ENCODE measurements at places on chromosomes 3 and 15. TPM values are rescaled to one million over a fixed set of nuclear protein-coding genes. Genes with fewer than 3 reads are reported as not detected.

The EPHA6 gene
- total RNA-seq: not detected

- DNase-seq: no peak
These were observed 23.0 kb downstream of the ITGA11 start for GRCh38 chr15:68408971-68409370.

The PLA2G4F gene
- total RNA-seq: not detected

The ERICH6 gene
- not detected for total RNA-seq

The GAP43 gene
- total RNA-seq: not detected

The TF gene
- 0.02 TPM for total RNA-seq

- DNase-seq: no peak
These were observed 34.2 kb downstream of the MAGEF1 start for GRCh38 chr3:184677344-184678316.

The MORC1 gene
- not detected for total RNA-seq

DNA sequence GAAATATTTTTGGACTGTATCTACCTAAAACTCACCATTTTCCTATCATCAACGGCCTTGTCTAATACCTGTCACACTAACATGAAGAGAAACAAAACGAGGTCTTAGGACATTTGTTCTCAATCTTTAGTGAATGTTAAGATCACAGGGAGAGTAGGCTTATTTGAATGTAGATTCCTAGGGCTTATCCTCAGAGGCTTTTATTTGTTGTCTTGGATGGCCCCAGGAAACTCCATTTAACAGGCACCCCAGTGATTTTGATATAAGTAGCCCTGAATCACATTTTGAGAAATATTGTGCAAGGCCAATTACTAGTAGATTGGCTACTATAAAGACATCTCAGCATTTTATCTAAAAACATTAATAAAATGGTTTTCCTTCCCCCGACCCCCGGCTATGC lies 367.4 kb downstream of the GAP43 start:
- DNase-seq: no peak

- DNase-seq: no peak
These were observed 29.2 kb downstream of the STT3B start for GRCh38 chr3:31561891-31562290.

DNA sequence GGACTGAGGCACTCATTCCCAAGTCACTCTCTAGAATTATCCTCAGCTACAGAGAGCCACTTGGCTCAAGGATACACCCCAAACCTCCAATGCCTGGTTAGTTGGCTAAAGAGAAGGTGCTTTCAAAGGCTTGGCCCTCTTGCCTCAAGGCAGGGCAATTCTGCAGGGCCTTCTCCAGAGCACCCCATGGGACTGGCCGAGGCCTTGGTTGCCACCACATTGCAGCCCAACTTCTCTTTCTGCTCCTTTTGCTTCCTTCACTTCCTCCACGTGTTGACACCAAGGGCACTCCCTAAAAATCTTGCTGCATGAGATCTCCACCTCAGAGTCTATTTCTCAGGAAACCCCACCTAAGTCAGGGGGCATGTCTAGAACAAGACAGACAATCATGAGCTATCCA lies 36.7 kb downstream of the MEGF11 start:
- DNase-seq: no peak

DNA sequence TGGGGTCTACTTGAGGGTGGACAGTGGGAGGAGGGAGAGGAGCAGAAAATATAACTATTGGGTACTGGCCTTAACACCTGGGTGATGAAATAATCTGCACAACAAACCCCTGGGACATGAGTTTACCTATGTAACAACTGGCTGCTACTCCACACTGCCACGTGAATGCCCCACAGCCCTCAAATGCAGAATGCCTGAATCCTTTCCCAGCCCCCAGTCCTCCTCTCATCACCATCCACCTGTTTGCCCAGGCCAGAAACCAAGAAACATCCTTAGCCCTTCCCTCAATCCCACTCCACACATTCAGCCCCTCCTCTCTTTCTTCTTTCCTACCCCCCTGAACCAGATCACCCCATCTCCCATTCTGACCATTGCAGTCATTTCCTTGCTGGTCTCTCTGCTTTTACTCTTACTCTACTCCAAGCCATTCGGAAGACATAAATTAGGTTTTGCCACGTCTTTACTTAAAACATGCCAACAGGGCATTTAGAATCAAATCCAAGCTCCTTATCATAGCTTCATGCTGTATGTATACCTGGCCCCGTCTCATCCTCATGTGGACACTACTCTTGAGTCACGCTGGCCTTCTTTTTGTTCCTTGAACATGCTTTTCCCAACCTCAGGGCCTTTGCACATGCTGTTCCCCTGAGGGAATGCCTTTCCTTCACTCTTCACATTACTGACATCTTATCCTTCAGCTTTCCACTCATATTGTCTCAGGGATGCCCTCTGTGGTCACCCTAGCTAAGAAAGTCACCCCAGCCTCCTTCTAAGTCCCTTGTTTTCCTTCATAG lies 137.5 kb upstream of the ABHD17C start:
- DNase-seq: no peak

The PRSS50 gene
- total RNA-seq: not detected

- no peak for DNase-seq
These were observed 65.0 kb upstream of the IQSEC1 start for GRCh38 chr3:13137941-13138832.

DNA sequence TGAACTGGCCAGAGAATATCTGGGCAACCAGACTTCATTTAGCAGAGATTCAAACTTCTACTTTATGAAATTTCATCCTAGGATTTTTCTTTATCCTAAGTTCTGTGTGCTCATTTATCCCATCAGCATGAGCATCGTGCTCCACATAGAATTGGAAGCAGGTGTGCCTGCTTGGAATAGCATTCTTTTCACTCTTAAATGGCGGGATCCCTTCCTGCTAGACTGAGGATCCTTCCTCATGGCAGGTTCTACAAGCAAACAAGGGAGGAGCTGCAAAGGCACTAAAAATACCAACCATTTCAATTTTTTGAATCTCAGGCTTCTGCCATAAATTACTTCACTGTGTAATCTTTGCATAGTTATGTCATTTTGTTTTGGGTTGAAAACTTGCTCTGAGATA lies 74.6 kb upstream of the FLNB start:
- DNase-seq: no peak

- no peak for DNase-seq
These were observed 10.1 kb upstream of the SCAP start for GRCh38 chr3:47485812-47486211.

Data from CD8-positive, alpha-beta memory T cell (primary cell).